ENCODE measurements at places on chromosomes 11 and 22.

DNA sequence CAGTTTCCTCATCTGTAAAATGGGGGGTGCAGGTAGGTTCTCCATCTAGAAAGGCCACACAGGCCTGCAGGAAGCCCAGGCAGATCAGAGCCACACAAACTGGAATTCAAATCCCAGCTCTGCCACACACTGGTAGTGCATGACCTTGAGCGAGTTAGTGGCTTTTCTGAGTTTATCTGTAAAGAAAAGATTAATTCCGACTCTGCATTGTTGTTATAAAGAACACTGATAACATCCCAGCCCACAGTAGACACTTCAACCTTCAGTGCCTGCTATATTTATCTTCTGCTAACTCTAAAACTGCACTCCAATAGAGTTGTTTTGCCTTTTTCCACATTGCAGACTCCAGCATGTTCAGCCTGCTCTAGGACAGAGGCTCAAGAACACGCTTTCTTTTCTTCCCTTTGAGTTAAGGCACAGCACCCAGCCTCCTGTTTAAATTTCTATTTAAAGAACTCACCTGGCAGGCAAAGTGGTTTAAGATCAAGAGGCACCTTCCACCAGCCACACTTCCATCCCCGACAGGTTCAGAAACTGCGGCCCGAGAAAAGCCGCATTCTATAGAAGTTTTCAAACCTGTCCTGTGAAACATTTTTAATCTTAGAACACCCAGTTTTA, 133.9 kb downstream of the PLEKHA7 start:
- no peak for DNase-seq

- peak; percentile 12 for DNase-seq
These were observed 1.6 kb upstream of the QSER1 start for GRCh38 chr11:32890843-32891656.

- DNase-seq = peak; percentile 46
These were observed 35.3 kb downstream of the STIM1 start for GRCh38 chr11:3890806-3891205.

DNA sequence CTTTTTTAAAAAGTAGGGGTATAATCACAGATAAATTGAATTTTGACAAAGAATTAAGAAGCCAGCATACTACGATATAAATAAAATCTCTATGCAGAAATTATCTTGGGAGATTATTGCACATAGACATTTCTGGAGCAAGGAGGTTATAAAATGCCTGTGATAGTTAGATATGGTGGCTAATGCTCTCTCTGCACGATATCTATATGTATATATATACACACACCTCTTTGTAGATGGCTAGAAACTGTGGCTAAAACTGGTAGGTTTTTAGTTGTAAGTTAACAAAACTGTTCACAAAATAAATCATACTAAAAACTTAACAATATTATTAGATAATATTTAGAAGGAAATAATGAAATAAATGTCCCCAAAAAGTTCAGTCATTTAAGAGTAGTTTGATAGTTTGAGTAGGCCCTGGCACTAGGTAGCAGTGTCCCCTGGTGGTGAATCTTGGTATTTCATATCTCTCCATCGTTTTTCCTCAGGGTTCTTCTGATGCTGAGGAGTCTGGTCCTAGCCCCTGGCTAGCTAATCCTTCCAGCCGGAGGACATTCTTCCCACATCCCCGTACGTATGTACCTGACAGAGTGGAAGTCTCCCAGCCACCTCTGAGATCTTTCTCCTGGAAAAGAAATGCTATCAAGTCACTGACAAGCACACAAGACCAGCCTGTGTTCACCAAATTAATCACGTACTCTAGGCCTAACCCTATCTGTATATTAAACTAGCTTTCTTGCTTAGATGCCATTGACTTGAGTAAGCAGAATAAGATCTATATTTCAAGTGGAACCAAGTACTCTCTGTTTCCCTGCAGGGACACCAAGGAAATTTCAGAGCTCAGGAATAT, 32.2 kb downstream of the ART5 start:
- peak; percentile 48 for DNase-seq

DNA sequence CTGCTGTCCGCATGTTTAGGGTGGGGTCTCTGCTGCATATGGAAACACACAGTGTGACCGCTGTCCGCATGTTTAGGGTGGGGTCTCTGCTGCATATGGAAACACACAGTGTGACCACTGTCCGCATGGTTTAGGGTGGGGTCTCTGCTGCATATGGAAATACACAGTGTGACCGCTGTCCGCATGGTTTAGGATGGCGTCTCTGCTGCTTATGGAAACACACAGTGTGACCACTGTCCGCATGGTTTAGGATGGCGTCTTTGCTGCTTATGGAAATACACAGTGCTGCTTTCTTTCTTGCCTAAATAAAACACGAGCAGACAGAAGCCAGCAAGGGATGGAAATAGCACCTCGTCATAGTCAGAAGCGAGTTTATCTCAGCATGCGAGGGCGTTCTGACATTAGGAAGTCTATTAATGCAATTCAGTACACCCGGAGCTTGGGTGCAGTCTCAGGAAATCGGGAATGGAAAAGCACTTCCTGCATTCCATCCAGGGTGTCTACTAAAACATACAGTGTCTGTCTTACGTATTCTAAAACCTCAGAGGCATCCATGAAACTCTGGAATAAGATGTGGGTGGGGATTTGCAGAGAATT, 32.6 kb upstream of the TOLLIP start:
- DNase-seq = no peak

- no peak for DNase-seq
These were observed 15.0 kb downstream of the TEAD1 start for GRCh38 chr11:12689029-12689755.

Data from B cell (primary cell).